ENCODE measurements at places on chromosomes 12 and 14. TPM values are rescaled to one million over a fixed set of nuclear protein-coding genes. Genes with fewer than 3 reads are reported as not detected.

Gene PTCSC3
- not detected for total RNA-seq

GRCh38 chr14:88143810-88144209 is 138.9 kb downstream of the GPR65 start:
- no peaks in the 10 kb centered on the region for H3K36me3 ChIP-seq
- H3K4me3 ChIP-seq, result no peak overlapping the region
- no peak overlapping the region for H3K27ac ChIP-seq
- no peak for DNase-seq
- no peaks in the 10 kb centered on the region for H3K4me1 ChIP-seq
- no peaks in the 10 kb centered on the region for H3K27me3 ChIP-seq

GRCh38 chr12:8513256-8513655 is at the start of gene CLEC4D:
TSS of gene CLEC4D (plus strand) at chr12:8513503. CDS start at chr12:8513733, 230 bp downstream.
- H3K27ac ChIP-seq, result no peak within 1 kb of the TSS
- no peaks in the 10 kb centered on the region for H3K4me1 ChIP-seq
- no peak for DNase-seq
- H3K36me3 ChIP-seq, result no peaks in the 10 kb centered on the region

Gene PTPRB
- total RNA-seq, result 21.9 TPM

Gene RNF212B
- total RNA-seq, result not detected

Gene ISCA2
- total RNA-seq, result 26.0 TPM

DNA sequence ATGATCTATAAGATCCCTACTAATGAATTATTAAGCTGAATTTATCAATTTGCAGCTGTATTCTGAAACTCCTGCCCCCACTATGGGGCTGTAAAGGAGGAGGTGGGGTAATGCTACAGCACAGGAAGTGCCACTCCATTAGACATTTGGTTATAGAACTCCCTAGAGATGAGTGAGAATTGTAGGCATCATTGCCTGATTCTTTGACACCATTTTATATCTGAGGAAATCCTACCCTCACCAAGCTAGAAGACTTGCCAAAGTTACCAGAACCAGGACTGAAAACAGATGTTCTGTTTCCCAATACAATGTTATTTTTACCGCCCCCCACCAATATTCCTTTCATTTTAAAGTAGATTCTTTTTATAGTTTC is 182.4 kb downstream of the EGLN3 start:
- DNase-seq, result no peak
- H3K36me3 ChIP-seq, result no peaks in the 10 kb centered on the region
- H3K4me3 ChIP-seq, result no peak overlapping the region

Gene TCL1A
- total RNA-seq, result not detected

DNA sequence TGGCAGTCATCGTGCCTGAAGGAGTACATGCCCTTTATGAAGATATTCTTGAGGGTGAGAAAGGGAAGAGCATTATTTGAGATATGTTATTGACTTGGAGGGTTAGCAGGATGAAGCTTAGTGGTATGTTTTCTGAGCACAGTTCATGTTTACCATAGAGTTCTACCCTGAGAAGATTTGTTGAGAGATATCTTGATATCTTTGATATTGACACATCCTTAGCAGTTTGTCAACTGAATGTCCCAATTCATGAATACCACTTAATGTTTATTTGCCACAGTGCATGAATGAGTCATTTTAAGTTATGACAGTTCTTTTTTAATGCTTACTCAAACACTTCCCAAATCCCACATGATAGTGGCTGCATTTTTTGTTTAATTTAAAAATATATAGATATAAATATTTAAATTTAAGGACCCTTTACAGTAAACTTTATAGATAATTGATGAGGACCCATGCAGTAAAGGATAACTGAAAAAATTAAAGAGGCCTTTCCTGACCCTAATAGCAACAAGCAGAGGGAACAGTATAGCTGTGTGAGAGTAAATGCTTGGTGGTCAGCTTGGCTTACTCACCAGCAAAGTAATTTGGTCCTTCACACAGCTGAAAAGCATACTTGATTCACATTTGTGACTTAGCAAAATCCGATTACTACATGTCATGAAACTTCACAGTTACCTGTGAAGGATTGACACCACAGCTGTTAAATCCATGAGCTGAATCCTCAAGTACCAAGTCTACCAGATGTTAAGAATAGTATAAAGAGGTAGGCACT is 25.8 kb downstream of the SLC39A9 start:
- H3K27me3 ChIP-seq, result no peaks in the 10 kb centered on the region
- no peak overlapping the region for H3K27ac ChIP-seq
- no peak for DNase-seq
- no peak overlapping the region for H3K4me3 ChIP-seq
- peaks cover 32% of the 10 kb centered on the region for H3K36me3 ChIP-seq
- H3K4me1 ChIP-seq, result no peaks in the 10 kb centered on the region

GRCh38 chr12:122350141-122350848 is 72.2 kb downstream of the CLIP1 start:
- no peaks in the 10 kb centered on the region for H3K27me3 ChIP-seq
- peaks cover 62% of the 10 kb centered on the region for H3K36me3 ChIP-seq
- H3K4me1 ChIP-seq, result no peaks in the 10 kb centered on the region
- no peak for DNase-seq

Gene LTBP2
- 52.5 TPM for total RNA-seq

DNA sequence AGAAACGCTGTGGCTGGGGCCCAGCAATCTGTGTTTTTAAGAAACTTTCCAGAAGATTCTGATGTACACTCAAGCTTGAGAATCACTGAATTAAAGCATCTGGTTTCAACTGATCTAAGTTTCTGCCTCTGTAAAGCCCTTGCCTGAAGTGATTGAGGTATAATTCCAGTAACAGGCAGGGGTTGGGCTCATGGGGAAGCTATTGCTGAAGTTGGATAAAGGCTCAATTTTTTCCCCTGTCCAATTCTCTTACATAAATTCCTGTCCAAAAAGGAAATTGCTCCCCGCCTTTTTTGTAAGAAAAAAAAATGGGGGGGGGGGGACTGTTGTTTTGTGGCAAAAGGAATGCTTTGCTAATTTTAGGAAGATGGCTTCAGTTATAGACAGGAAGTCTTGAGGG is 337.4 kb downstream of the NUAK1 start:
- DNase-seq, result no peak
- H3K27me3 ChIP-seq, result no peaks in the 10 kb centered on the region
- no peaks in the 10 kb centered on the region for H3K36me3 ChIP-seq
- no peak overlapping the region for H3K4me3 ChIP-seq
- H3K4me1 ChIP-seq, result peaks cover 7% of the 10 kb centered on the region

GRCh38 chr14:70188322-70188658 is 461 bp downstream of the SLC8A3 start:
- H3K4me1 ChIP-seq, result peaks cover 26% of the 10 kb centered on the region
- DNase-seq, result no peak
- peak overlapping the region; percentile 48 for H3K4me3 ChIP-seq
- no peaks in the 10 kb centered on the region for H3K27me3 ChIP-seq
- H3K36me3 ChIP-seq, result no peaks in the 10 kb centered on the region

DNA sequence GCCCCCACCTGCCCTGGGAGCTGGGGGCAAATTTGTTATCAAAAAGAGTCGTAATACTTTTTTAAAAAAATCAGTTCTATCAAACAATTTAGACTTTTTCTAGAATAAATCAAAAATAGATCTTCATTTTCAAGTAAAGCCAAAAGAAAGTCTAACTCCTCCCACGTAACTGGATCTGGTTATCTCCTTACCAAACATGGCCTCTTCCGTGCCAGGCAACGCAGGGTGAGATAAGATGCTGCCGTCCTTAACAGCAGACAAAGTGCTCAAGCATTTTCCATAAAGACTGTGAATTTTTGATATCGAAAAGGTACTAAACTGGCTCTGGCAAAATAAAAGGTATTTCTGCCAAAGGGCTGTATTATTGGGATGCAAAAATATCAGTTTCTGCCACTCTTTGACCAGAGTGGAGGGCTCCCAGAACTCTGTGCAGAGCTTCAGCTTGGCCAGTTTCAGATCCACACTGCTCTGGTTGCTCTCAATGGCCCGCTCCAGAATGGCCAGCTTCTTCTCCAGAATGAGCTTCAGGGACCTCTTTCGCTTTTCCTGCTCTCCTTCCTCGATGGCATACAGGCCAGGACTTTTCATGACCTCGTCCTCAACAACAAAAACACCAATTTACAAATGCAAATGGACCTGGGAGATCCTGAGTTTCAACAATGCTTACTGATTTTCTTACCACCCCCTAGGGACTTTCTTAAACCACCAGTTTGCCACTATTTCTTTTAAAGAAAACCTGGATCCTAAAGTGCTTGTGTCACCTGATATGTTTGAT is 29.0 kb downstream of the NRDE2 start:
- H3K27ac ChIP-seq, result no peak overlapping the region
- no peaks in the 10 kb centered on the region for H3K27me3 ChIP-seq
- no peak overlapping the region for H3K4me3 ChIP-seq
- DNase-seq, result no peak
- peaks cover 7% of the 10 kb centered on the region for H3K4me1 ChIP-seq
- H3K36me3 ChIP-seq, result peaks cover 21% of the 10 kb centered on the region

Gene ADAM21
- not detected for total RNA-seq

Gene SLC39A9
- 46.7 TPM for total RNA-seq

DNA sequence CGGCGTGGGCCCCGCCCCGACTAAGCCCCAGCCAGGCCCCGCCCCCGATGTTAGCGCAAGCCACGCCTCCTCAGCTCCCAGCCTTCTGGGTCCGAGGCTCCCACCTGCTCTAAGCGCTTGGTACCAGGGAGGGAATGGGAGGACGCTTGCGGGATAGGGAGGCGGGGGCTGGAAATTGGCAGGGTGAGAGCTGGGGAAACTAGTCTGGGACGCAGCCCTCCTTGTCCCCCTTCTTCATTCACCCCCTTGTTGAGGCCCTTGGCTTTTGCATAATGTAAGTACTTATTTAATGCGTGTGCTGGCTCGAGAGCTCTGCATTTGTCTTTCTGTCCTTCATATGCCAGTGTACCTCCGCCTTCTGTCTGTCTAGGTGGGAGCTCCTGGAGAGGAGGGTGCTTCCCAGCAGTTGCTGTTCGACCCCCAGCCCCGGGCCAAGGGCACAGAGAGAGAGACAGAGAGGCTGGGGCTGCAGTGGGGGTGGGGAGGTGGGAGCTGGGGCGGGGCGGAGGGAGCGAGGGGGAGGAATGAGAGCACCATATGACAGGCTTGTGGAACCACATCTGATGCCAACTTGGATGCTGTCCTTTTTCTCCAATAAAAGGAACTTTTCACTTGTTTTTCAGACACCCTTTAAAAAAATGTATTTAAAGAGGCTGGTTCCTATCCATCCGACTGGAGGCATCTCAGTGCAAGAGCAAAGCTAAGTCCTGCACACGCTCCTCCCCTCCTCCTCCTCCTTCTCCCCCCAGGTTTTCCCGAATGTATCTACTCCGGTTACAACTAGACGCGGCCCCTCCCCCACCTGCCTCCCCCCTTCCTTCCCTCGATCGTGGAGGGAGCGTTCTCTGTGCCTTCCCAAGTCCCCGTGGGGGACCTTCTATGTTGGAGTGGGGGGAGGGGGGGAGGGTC is 25.6 kb upstream of the MAP1LC3B2 start:
- no peaks in the 10 kb centered on the region for H3K36me3 ChIP-seq
- H3K27ac ChIP-seq, result peak overlapping the region; percentile 71
- DNase-seq, result no peak

Measured in vagina (tissue), 2 donors.